ENCODE measurements at places on chromosomes 2 and 18.

- no peak for DNase-seq
Observed at GRCh38 chr2:53397085-53397484, 370.5 kb upstream of the CHAC2 start.

DNA sequence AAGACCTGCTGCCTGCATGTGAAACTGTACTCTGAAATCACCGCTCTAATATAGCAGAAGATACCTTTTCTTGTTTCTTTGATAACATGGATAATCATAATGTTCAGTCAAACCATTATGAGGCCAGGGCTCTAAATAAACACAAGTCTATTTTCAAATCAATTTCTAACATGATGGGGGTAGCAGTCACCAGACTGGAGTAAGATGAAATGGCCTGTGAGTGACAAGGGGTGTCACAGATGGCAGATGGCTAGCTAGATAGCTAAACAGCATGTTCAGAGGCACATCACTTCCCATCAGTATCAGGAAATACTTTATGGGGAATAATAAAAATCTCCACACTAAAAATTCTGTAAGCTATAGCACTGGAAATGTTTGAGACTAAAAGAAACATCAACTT lies 14.0 kb downstream of the MBD2 start:
- no peak for DNase-seq

DNA sequence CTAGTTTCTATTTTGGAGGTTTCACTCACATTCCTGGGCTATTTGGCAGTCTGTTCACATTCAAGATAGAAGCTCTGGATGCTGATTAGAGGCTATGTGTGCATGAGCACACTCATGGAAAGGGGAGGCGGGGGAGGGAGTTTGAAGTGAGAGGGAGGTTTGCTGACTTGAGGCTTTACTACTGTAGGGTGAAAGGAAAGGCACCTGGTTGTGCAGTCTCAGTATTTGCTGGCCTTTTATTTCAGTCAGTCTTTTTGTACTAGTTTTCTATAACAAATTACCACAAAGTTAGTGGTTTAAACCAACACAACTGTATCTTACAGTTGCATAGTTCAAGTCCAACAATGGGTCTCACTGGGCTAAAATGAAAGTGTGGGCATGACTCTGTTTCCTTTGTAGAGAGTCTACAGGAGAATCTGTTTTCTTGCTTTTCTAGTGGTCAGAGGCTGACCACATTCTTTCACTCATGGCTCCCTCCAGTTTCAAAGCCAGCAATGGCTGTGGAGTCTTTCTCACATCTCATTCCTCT lies 47.7 kb upstream of the NR4A2 start:
- DNase-seq = no peak

- DNase-seq = no peak
Observed at GRCh38 chr18:2555895-2556294, 15.4 kb downstream of the METTL4 start.

- no peak for DNase-seq
Observed at GRCh38 chr2:6945821-6946220, 28.6 kb downstream of the RNF144A start.

GRCh38 chr2:157831573-157832315 lies 44.4 kb downstream of the ACVR1 start:
- no peak for DNase-seq

GRCh38 chr2:37842732-37843440 lies 82.2 kb upstream of the RMDN2 start:
- DNase-seq = no peak

GRCh38 chr18:79637921-79638909 lies 41.4 kb upstream of the CTDP1 start:
- DNase-seq = no peak

DNA sequence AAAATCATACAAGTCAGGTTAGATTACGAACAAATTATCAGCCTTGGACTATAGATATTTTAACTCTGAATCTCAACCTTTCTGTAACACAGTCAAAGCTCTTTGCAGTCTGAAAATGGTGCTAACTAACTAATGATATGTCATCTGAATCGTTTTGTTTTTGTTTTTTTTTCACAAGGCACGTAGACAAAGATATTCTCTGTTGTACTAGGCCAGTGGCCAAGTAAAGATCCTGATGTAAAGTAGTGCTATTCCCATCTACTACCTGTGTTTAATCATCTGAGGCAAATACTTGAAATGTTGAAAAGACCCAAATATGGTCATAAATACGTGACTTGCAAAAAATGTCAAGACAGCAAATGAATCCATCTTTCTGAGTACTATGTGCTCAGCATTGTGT lies 65.7 kb downstream of the REL start:
- DNase-seq = no peak

DNA sequence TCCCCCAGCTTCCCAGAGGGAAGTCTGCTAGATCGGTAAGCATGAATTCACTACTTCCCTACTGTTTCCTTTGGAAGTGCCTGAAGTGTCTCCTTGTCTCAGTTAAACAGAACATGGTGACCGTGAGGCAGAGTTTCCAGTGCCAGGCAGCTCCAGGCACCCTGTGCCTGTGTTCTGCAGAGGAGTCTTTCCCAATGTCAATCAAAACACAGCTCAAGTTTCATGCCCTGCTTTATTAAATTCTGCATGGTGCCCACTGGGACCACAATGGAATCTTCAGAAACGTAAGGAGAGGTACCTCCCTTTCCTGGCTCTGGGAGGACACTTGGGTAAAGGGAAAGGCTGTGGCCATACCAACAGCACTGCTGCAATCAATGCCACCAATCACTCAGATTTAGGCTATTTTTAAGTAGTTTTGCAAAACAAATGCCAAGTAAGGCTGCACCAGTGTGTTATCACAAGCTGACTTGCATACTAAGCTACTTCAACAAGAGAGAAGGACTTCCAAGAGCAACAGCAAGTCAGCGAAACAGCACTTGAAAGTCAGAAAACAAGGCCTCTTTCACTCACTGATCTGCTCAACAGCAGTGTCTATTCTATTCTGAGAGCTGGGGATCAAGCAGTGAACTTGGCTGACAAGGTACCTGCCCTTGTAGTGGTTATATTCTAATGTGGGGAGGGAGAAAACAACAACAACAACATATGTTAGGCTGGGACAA lies 14.9 kb downstream of the LPIN2 start:
- no peak for DNase-seq

- no peak for DNase-seq
Observed at GRCh38 chr2:1234731-1235308, 178.4 kb upstream of the TPO start.

GRCh38 chr18:23232331-23232730 lies 97.0 kb downstream of the CABLES1 start:
- no peak for DNase-seq

DNA sequence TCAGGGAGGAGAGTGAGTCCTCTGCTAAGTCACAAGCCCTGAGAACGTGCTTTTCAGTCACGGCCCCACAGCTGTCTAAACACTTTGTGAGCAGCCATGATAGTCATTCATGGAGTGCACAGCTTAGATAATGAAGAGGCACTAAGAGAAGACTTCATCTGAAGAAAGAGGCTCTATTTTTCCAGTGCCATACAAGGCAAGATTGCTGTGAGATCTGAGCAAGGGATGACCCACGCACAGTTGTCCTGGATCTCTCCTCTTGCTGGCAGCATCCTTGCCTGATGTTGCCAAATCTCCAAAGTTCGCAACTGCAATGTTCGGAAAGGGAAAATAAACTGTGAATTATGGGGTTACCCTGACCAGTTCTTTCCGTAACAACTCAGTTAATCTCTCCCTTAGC lies 418.7 kb downstream of the MEIS1 start:
- DNase-seq = no peak

GRCh38 chr2:32506446-32506845 lies 121.4 kb upstream of the TTC27 start:
- no peak for DNase-seq

- DNase-seq = no peak
Observed at GRCh38 chr2:102664471-102664909, 45.1 kb downstream of the SLC9A2 start.

DNA sequence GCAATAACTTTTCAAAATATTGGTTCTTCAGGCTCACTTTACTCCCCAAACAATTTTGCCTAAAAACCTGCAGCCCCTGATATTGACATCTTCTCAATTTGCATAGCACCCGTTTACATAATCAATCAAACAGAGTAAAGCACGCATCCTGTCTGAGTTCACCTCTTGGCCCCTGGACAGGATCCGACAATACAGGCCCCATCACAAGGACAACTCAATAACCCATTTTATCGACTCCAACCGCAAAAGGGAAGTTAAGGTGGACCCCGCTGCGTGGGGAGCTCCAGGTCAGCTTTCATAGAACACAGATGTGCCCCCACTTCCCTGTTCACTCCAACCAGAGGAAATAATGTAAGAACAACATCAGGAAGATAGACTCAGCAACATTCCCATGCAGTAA lies 44.7 kb downstream of the TTC32 start:
- no peak for DNase-seq

- no peak for DNase-seq
Observed at GRCh38 chr18:69843015-69843414, 104.7 kb downstream of the CD226 start.
